Activated naive CD4-positive, alpha-beta T cell treated with Interleukin-2 at 50 U/mL for 16 hours (primary cell): ENCODE measurements at places on chromosomes 7 and 10.

- DNase-seq = no peak
Observed at GRCh38 chr7:14389595-14389994, 400.1 kb upstream of the ETV1 start.

DNA sequence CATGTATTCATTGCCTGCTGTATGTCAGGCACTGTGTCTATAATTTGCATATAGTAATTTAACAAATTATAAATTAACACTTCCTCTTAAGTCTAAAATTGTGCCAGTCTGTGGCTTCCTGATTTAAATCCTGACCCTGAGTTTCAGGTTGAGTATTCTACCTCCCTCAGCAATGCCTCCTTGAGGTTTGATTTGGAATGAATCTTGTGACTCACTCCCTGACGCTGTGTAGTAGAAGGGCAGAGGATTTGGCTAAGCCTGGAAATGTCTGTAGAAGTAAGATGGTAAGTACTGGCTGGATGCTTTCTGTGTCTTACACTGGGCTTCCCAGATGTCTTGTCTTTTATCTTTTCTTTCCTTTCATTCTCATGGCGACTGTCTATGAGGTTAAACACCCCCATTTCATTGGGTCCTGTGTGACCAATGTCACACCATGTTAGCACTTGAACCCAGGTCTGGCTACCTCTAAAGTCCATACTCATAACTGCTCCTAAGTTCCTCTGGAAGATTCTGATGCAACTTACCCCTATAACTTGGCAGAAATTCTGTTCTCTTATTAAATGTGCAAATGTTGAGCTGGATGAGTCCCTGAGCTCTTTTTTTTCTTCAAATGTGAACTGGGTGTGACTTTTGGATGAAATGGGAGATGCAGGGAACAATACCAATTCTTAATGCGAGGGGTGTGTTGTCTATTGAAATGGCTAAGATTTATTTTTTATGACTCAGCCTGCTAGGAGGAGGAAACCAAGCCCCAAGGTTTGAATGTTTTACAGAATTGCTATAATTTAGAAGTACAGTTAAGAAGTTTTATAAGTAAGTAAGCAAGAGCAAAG, 48.5 kb downstream of the PLCE1 start:
- no peak for DNase-seq

DNA sequence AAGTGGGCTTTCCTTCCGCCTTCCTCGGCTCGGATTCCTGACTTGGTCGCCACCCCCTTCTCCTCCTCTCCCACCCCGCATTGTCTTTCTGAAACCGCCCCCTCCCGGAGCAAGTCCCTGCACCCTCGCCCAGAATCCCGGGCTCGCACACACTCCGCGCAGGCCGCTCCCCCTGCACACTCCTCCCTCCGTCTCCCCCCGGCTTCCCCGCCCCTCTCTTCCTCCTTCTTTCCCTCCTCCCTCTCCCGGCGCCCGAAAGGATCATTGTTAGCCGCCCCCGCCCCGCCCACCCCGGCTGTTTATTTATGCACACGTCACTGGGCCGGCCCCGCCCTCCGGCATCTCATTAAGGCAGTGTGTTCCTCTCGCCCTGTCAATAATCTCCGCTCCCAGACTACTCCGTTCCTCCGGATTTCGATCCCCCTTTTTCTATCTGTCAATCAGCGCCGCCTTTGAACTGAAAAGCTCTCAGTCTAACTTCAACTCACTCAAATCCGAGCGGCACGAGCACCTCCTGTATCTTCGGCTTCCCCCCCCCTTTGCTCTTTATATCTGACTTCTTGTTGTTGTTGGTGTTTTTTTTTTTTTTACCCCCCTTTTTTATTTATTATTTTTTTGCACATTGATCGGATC, at the start of gene TCF7L2:
TCF7L2 (plus strand) TSS at position 373 of the 633 bp plus-strand sequence. CDS start 510 bp downstream, outside the sequence.
- peak; percentile 56 for DNase-seq

DNA sequence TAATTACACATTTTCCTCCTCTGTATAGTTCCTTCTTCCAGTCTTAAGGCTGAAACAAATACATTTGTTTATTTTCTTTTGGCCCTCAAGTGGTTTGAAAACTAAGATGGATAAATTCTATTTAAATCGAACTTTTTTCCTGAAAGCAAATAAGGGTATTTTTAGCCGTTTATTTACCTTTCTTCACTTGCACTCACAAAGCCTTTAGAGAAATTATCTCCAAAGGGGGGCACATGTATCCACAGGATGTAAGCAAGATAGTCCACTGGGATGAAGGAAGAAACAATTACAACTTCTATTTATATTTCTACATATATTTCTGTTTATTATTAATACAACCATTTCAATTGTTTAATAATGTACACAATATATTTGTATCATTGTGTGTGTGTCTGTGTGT, 10.2 kb downstream of the CPA4 start:
- DNase-seq = no peak

DNA sequence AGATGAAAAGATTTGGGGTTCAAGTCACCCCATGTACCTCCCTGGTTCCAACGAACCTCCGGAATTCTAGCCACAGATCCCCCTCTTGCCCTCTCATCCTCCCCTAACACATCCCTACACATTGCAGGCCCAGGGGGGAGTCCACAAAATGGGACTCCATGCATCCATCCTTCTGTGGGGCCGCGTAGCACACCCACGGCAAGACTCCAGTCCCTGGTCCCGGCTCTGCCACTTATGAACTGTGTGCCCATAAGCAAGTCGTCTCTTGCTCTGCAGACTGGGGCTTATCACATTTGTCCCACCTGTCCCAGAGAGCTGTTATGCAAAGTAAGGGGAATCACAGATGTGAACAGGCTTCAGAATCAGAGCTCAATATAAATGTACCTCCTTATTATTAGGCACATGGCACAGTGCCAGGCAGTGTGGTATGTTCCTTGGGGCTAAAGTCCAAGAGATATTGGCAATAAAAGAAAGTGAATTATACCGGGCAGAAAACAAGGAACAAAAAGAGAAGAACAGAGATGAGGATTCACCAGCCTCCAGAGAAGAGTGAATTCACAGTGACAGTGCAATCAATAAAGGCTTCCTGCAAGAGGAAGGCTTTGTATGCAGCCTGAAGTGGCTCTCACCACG, 73.9 kb downstream of the KCNMA1 start:
- DNase-seq = no peak

- no peak for DNase-seq
Observed at GRCh38 chr10:131897297-131897899, 3.4 kb upstream of the PPP2R2D start.

- DNase-seq = no peak
Observed at GRCh38 chr7:105840981-105841749, 35.2 kb downstream of the ATXN7L1 start.

GRCh38 chr7:834277-834676, 2.0 kb downstream of the SUN1 start:
- no peak for DNase-seq

- DNase-seq = no peak
Observed at GRCh38 chr10:33306126-33306525, 28.3 kb downstream of the NRP1 start.

DNA sequence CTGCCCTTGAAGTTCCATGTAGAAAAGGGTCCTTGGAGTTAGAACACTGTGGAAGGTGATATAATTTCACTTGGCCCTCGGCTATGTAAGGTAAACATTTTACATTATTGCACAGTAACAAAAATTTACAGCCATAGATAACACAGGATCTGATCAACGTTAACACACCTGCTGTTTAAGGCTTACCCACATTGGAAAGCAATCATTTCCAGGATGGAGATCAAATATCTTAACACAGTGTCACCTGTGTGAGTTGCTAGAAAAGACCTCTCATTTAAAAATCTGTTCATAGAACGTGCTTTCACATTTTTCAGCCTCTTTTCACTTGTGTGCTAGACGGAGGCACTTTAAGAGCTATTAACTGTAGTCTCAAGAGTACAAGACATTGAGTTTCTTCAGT, 1.9 kb downstream of the TMEM229A start:
- no peak for DNase-seq

DNA sequence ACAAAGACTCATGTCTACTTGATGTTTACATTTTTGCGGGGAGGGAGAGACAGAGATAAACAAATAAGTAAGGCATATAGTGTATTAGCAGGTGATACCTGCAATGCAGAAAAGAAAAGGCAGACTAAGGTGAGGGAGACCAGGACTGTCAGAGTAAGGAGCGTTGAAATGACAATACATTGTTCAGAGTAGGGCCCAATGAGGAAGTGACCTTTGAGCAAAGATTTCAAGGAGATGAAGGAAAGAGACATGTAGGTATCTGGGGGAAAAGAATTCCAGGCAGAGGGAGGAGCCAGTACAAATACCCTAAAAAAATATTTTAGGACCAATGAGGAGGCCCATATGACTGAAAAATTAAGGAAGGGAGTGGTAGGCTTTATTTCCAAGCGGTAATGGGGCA, 162.7 kb upstream of the PRSS1 start:
- DNase-seq = no peak

GRCh38 chr7:27329909-27330308, 87.3 kb downstream of the EVX1 start:
- no peak for DNase-seq

- DNase-seq = no peak
Observed at GRCh38 chr10:86440874-86441843, 74.6 kb upstream of the GRID1 start.

DNA sequence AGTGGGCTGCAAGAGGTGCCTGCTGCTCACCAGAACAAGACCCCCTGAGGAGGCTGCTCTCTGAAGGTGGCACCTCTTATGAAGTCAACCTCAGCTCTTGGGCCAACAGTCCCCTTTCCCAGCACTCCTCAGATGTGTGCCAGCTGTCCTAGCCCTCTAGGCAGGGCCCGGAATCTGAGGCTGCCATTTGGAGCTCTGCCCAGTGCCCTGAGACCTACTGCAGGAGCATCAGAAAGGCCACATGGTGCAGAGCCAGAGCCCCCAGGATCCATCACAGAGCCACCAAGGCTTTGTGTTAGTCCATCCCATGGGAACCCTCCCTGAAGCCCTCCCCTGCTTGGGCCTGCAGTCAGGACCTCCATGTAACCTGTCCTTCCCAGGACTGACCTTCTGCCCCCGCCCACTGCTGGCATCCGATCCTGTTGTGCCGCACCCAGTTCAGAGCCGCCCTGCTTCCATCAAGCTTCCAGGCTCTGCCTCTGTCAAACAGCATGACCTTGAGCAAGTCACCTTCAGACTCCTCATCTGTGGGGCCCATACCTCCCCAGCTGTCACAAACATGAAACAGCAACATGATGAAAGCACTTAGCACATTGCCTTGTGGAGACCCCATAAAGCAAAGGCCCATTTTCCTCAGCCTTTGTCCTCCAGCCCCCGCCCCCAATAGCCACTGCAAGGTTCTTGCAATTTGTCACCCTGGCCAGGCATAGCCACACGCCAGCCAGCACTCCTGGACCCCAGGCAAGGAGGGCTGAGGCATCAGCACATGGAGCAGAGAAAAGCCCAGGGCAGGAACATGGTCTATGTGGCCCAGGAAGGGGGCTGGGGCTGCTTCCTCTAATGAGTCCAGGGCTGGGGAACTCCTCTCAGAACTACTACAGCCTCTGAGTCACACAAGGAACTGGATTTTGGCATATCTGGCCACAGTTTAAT, 51.7 kb downstream of the GRID1 start:
- no peak for DNase-seq

GRCh38 chr10:132368881-132369635, 27.9 kb upstream of the PWWP2B start:
- DNase-seq = no peak

- no peak for DNase-seq
Observed at GRCh38 chr10:28810057-28810870, 132.9 kb downstream of the BAMBI start.

GRCh38 chr10:114735946-114736345, 77.9 kb upstream of the ABLIM1 start:
- no peak for DNase-seq

DNA sequence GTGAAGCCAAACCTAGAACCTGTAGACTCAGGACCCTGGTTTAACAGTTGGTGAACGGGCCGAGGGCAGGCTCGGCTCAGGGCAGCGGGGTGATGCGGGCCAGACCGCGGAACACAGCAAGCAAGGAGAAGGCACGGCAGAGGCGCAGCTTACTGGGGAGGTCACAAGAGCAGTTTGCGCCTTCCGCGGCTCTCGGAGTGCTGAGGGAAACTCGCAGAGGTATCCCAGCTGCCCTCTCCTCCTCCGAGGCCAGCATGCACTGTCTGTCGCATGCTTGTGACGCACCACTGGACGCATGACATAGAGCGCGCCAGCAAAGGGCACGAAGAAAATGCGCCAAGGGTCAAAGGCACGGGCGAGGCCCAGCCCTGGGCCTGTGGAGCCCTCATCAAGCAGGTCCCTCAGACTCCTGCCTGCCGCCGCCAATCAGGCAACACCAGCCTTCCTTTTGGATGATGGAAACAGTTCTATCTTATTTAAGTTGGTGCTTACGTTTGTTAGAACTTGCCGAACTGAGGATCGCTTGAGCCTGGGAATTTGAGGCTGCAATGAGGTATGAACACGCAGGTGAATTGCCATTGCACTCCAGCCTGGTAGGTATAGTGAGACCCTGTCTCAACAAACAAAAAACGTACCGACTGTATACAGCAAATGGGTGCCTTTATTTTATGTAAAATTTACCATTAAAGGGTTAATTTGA, 574.3 kb upstream of the GHITM start:
- no peak for DNase-seq

DNA sequence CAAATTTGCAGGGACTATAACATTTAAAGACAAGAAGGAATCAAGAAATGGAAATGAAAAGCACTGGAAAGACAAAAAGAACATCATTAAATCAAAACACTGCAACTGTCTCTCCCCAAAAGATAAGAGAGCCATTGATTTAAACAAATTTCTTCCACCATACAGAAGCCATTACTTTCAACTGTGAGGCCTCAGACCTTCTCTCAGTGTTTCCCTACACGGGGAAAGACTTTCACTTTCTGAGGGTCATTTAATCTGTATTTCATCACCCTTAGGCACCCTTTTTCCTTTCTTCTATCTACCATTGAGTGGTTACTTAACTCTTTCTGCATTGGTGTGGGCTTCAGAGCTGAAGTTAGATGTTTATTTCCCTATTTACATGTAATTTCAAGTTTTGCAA, 47.5 kb downstream of the CCDC172 start:
- no peak for DNase-seq

DNA sequence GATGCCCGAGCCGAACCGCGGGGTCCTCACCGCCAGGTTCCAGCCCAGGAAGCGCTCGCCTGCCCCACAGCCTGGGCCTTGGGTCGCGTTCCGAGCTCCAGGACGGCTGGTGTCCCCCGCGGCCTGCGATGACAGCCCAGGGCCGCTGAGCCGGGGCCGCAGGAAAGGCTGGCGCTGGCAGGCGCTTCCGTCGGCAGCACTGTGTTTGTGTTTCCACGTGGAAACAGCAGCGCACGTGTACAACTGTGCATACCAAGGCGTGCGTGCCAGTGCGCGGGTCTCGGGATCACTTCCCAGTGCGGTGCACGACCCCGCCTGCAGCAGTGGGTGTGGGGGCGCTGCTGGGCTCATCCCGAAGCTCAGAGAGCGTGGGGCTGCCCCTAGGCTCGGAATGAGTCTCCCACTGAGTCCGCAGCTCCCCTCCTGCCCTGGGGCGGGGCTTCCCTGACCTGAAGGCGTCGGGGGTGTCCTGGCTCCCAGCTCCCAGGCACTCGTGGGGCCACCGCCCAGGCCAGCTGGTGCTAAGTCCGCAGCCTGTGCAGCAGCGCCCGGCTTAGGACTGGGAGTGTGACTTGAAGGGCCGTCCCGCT, 17.2 kb downstream of the AP5Z1 start:
- peak; percentile 11 for DNase-seq
